ENCODE measurements at places on chromosomes 2 and 18. TPM values are rescaled to one million over a fixed set of nuclear protein-coding genes. Genes with fewer than 3 reads are reported as not detected.

The C2orf78 gene
- not detected for total RNA-seq

The SH3RF3 gene
- under 0.01 TPM for total RNA-seq

The HMSD gene
- total RNA-seq: not detected

The TBR1 gene
- total RNA-seq: not detected

The CD8B2 gene
- not detected for total RNA-seq

The HRH4 gene
- total RNA-seq: 0.64 TPM

The ITM2C gene
- 25.3 TPM for total RNA-seq

The DOK6 gene
- under 0.01 TPM for total RNA-seq

The HSPE1 gene
- 90.8 TPM for total RNA-seq

The GPR75 gene
- 0.96 TPM for total RNA-seq

The LYPD6 gene
- 1.7 TPM for total RNA-seq

The CFAP65 gene
- under 0.01 TPM for total RNA-seq

The GCG gene
- total RNA-seq: not detected

The CROCC2 gene
- total RNA-seq: not detected

The ALPG gene
- total RNA-seq: not detected

The TTN gene
- total RNA-seq: under 0.01 TPM

The TMEM200C gene
- total RNA-seq: under 0.01 TPM

The WNT6 gene
- total RNA-seq: under 0.01 TPM

The NPPC gene
- not detected for total RNA-seq

The PRPF40A gene
- 130 TPM for total RNA-seq

The GALR1 gene
- not detected for total RNA-seq

The CCDC121 gene
- total RNA-seq: 0.85 TPM

The POU3F3 gene
- total RNA-seq: under 0.01 TPM

The HOXD3 gene
- total RNA-seq: not detected

The MAB21L4 gene
- 3.4 TPM for total RNA-seq

The FIGN gene
- total RNA-seq: 0.64 TPM

The VAMP8 gene
- 42.2 TPM for total RNA-seq

The GAL3ST2 gene
- total RNA-seq: not detected

The AGBL5 gene
- total RNA-seq: 13.6 TPM

The COLEC11 gene
- not detected for total RNA-seq

The ST8SIA5 gene
- not detected for total RNA-seq

The PSME4 gene
- total RNA-seq: 33.5 TPM

The CD8B gene
- 0.24 TPM for total RNA-seq

The CXCR1 gene
- not detected for total RNA-seq

The EFR3B gene
- not detected for total RNA-seq

The ATF2 gene
- 26.0 TPM for total RNA-seq

The CEP76 gene
- 9.4 TPM for total RNA-seq

The RAD51AP2 gene
- 0.24 TPM for total RNA-seq

The C2orf66 gene
- total RNA-seq: 0.43 TPM

The FBXO48 gene
- 0.24 TPM for total RNA-seq

The SLC16A14 gene
- 0.96 TPM for total RNA-seq

The TLX2 gene
- not detected for total RNA-seq

All from tracheal epithelial cell (primary cell).